Activated CD8-positive, alpha-beta T cell treated with anti-CD3 and anti-CD28 coated beads for 36 hours (primary cell): ENCODE measurements at places on chromosomes 5 and 9. TPM values are rescaled to one million over a fixed set of nuclear protein-coding genes. Genes with fewer than 3 reads are reported as not detected.
A peak's percentile ranks its signal among the peaks of the same experiment; 100 is the strongest.

DNA sequence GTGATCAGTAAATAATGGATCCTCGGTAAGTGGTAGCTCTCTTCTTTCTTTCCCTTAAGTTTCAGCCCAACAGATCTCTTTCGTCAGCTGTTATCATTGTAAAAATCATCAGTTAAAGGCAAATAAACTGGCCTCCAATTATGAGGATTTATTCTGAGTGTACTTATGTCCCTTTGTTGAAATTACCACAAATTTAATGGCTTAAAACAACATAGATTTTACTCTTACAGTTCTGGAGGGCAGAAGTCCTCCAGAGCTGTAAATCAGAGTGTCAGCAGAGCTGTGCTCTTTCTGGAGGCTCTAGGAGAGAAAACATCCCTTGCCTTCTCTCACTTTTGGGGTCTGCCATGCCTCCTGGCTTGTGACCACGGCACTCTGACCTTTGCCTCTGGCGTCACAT, 104.6 kb downstream of the INSYN2B start:
- no peak for DNase-seq

GRCh38 chr5:132334812-132335211, 34.7 kb upstream of the SLC22A5 start:
- DNase-seq, result no peak

DNA sequence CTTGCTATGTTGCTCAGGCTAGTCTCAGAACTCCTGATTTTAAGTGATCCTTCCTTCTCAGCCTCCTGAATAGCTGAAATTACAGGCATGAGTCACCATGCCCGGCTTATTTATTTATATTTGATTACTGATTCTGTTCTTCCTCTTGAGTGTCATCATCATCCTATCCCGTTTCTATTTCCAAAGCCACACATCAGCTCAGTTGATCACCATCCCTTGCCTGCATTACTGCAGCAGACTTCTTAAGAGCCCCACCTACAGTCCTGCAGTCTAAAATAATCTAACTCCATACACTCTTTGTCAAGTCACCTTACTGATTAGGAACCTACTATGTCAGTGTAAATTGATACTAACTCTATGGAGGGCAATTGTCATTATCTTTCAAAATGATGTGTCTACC, 138.9 kb upstream of the RAI14 start:
- no peak for DNase-seq

GRCh38 chr5:8831251-8831650, 714.6 kb downstream of the SEMA5A start:
- DNase-seq, result no peak

DNA sequence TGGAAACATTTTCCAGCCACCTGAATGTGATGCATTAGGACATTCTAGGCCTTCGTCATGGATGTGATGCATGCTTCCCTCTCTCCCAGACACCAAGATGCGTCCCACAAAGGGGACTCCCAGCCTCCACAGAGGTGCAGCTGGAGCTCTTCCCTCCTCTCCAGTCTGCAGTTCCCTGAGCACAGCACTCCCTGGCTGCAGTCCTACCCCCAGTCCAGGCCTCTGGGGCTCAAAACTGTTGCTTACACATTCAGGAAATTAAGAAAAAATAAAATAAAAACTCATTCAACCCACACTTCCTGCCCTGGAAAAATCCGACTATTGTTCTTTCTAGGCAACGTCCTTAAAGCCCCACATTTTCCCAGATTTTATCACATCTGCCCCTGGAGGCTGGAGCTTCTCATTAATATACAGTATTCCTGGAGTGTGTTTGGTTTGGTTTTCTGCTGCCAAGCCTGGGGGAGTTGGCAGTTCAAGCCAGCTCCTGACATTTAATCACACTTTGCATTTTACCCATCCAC, 78.4 kb upstream of the ICE1 start:
- no peak for DNase-seq

GRCh38 chr9:76136986-76137385, 246.5 kb downstream of the PCSK5 start:
- no peak for DNase-seq

DNA sequence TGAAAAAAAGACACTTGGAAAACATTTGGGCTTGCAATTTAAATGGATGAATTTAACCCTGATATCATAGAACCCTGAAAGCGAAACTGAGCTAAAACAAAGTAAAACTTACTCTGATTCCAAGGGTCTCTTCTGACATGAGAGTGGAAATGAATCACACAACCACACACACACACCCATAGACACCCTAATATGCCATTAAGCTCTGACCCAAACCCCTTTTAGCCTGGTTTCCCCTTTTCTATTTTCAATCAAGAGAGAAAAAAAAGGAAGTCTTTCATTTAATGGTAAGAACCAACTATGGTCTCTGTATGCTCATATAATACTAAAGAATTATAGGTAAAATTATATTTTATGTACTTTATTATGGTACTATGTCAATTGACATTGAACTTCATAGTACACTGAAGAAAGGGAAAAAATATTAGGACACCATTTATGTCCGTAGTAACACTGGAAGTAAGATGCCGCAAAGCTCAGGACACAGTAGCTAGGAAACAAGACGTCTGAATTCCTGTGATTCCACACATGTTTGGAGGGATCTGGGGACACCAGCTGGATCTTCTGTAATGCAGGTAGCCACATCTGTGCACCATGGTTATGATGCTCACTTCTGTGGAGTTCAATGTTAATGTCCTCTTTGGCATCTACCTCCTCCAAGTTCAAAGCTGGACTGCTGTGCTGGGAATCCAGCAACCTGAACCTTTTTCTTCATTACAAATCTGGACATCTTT, 95.8 kb downstream of the PCSK1 start:
- no peak for DNase-seq

DNA sequence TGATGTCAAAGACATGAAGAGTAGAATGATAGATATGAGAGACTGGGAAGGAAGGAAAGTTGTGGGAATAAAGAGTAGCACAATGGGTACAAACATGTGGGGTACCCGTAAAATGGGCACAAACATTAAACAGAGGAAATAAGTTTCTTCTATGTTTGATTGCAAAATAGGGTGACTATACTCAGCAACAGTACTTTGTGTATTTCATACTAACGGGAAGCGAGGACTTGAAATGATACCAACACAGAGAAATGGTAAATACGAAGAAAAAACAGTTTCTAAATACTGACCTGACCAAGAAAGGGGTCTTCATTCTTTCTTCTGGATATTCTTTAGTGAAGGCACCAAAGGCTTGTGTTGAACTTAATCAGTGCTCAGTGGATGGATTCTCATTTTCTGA, 31.1 kb downstream of the ATP6V0E1 start:
- no peak for DNase-seq

DNA sequence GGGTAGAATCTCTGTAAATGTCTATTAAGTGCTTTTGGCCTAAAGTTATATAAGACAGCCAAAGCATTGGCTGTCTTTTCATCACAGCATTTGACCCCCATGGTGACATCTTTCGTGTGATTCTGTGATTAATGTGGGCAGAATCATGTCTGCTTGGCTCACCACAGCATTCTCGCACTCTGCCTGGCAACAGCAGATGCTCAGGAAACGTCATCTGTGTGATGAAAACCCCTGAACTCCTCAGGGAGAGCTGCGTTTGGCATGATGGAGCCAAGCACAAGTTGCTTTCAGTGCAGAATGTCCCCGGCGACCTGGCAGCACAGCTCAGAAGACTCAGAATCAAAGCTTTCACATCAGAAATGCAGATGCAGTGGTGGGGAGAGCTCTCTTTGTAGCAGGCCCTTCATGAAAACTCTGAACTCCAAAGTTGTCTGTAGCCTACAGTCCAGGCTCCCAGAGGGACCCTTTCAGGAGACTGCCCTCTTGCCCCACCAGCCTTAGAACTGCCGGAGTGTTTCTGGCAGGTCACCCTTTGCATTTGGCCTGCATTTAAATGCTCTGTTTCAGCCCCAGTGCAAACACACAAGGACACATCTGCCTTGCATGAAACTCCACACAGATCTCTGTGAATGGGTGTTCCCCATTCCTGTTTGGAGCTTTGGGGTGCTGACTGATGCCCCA, 155.6 kb upstream of the PANK3 start:
- DNase-seq, result peak; percentile 35

DNA sequence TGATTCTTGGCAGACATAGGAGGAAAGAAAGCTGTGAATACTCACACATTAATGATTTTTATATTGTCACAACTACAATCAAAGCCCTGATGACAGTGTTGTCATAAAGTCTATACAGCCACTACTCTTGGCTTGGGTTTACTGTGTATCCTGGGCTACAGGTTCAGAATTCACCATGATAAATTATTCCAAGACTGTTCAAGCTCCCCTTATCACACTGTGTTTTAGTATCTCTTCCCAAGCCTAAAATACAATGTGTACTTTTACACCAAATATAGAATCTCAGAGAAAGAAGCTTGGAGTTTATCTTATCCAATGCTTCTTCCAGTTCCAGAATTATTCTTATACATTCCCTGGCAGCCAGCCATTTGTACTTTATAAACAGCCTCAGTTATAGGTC, 127.7 kb upstream of the PPP1R2B start:
- no peak for DNase-seq

- DNase-seq, result no peak
Measured at GRCh38 chr5:132001647-132002561, 9.6 kb downstream of the ACSL6 start.

DNA sequence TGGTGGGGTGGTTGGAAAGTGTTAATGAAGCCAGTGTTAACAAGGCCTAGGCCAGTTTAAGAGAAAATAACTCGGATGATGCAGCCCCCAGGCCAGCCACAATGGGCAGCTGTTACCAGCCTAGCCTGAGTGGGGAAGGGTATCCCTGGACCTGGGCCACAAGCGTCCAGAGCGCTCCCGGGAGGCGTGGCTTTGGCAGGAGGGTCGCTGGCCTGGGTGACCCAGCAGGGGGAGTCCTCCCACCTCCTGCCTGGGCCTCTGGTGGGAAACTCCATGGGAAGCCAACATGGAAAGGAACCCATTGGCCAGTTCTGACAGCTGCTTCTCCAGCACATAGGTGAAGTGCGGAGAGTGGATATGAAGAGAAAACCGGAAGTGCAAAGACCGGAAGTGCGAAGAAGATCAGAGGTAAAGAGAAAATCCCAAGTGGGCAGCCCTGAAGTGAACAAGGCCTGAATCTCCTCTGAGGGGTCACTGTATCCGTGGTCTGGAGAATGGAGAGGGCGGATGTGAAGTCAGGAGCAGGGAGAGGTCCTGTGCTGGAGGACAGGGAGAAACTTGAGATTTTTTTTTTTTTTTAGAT, 79.0 kb downstream of the ADCY2 start:
- no peak for DNase-seq

The ZNF658 gene
- 2.1 TPM for total RNA-seq

The NMUR2 gene
- not detected for total RNA-seq

The PCDHB4 gene
- not detected for total RNA-seq

The MYORG gene
- 4.1 TPM for total RNA-seq

The SGCD gene
- total RNA-seq, result not detected

The DOCK8 gene
- 166 TPM for total RNA-seq

The SLC28A3 gene
- total RNA-seq, result 0.23 TPM

The CFAP90 gene
- total RNA-seq, result not detected

The TRPM6 gene
- total RNA-seq, result not detected
